Putamen (tissue), 1 donor: ENCODE measurements at places on chromosomes 7 and 10.

DNA sequence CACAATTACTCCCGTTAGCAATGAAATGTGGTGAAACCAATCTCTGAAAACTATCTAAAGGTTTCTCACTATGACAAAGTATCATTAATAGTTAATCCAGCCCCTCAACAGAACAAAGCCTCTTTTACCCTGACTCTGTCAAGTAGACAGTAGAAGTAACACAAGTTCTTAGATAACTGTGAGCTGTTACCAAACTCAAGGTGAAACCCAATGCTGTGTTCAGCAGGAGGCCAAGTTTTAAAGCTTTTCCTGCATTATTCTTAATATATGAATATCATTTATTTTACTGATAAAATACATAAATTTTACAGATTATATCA, 109.1 kb downstream of the SRPK2 start:
- no peak for DNase-seq

GRCh38 chr7:141978351-141978750, 4.8 kb upstream of the TAS2R38 start:
- DNase-seq = no peak

- DNase-seq = no peak
Observed at GRCh38 chr7:152514771-152515105, 78.9 kb upstream of the KMT2C start.

DNA sequence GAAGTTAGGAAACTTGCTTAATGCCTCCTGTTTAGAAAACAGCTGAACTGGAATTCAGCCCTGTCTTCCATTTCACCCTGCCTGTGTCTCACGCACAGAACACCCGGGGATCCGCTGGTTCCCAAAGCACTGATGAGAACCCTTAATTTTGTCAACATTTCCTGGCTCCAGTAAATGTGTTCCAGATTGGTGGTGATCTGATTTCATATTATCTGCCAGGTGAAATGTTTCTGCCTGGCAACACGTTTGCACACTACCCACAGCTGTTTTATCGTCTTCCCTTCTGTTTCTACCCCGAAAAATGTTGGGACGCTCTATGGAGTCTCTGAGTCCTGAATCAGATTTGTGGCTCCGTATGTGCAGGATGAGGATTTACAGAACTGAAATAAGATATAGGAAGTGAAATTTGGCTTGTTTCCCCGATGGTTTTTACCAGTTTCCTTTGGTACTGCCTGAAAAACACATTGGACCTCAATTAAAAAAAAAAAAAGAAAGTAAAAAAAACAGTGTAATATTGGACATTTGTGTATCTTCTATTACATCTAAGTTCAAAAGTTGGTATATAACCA, 29.0 kb downstream of the MRC1 start:
- DNase-seq = peak; percentile 19

- no peak for DNase-seq
Observed at GRCh38 chr10:132466520-132467463, 69.8 kb downstream of the PWWP2B start.

- DNase-seq = peak; percentile 38
Observed at GRCh38 chr7:86942081-86942480, 117.4 kb downstream of the ELAPOR2 start.

- no peak for DNase-seq
Observed at GRCh38 chr10:6037422-6037821, 24.7 kb downstream of the IL2RA start.

- no peak for DNase-seq
Observed at GRCh38 chr10:110365356-110366143, 60.8 kb upstream of the SMNDC1 start.

GRCh38 chr7:17185690-17186070, 112.8 kb upstream of the AHR start:
- DNase-seq = peak; percentile 2

DNA sequence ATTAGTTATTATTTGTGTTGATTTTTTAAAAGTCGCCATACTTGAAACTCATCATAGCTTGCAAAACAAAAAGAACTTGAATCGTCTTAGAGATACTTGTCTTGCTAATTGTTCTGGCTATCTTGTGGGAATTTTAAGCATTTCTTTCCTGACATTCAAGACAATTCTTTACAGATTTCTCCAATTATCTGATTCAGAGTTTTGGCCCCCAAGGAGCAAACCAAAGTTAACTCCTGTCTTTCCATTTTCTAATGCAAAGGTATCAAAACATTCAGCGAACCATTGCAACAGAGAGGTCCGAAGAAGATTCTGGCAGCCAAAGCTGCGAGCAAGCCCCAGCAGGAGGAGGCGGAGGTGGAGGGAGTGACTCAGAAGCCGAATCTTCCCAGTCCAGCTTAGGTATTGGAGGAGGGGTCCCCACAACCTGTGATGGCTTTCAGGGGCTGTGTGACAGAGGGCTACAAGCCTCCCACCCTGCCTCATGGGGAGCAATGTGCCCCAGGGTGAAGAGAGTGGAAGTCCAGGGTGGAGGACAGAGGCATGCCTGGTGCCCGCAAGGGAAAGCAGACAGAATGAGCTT, 119.4 kb upstream of the STK17A start:
- no peak for DNase-seq

- DNase-seq = no peak
Observed at GRCh38 chr10:5325076-5325475, 39.7 kb upstream of the UCN3 start.

GRCh38 chr10:29794776-29795611, 160.2 kb upstream of the SVIL start:
- DNase-seq = no peak

GRCh38 chr7:151310578-151310977, 31.0 kb upstream of the NUB1 start:
- no peak for DNase-seq

- no peak for DNase-seq
Observed at GRCh38 chr7:150420242-150420641, 30.2 kb upstream of the GIMAP8 start.

- no peak for DNase-seq
Observed at GRCh38 chr7:111982133-111982532, 224.1 kb downstream of the DOCK4 start.

DNA sequence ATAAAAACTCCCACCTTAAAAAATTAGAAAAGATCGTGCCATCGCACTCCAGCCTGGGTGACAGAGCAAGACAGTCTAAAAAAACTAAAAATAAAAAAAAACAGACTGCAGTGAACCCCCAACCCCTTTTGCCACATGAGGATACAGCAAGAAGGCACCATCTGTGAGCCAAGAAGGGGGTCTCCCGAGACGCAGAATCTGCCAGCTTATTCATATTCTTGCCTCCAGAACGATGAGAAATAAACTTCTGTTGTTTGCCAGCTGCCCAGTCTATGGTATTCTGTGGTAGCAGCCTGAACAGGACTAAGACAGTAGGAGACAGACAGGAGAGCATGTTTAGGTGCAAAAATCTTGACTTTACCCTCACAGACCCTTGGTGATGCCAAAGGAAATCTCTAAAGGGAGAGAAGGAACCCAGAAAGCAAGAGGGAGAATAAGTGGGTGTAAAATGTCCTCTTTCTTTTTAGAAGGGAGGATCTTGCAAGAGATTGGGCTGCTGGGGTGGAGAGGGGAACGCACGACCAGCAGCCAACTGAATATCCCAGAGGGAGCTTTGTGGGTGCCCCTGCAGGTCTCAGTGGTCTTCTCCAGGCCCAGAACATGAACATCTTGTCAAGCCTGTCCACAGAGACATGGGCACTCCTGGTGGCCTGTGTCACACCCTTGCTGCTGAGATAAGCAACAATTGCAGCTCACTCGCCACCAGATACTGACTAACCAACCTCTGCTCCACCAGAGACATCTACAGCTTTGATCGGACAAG, 400.7 kb upstream of the FOXK1 start:
- no peak for DNase-seq

- DNase-seq = no peak
Observed at GRCh38 chr7:74254858-74255379, 720 bp upstream of the RFC2 start.

DNA sequence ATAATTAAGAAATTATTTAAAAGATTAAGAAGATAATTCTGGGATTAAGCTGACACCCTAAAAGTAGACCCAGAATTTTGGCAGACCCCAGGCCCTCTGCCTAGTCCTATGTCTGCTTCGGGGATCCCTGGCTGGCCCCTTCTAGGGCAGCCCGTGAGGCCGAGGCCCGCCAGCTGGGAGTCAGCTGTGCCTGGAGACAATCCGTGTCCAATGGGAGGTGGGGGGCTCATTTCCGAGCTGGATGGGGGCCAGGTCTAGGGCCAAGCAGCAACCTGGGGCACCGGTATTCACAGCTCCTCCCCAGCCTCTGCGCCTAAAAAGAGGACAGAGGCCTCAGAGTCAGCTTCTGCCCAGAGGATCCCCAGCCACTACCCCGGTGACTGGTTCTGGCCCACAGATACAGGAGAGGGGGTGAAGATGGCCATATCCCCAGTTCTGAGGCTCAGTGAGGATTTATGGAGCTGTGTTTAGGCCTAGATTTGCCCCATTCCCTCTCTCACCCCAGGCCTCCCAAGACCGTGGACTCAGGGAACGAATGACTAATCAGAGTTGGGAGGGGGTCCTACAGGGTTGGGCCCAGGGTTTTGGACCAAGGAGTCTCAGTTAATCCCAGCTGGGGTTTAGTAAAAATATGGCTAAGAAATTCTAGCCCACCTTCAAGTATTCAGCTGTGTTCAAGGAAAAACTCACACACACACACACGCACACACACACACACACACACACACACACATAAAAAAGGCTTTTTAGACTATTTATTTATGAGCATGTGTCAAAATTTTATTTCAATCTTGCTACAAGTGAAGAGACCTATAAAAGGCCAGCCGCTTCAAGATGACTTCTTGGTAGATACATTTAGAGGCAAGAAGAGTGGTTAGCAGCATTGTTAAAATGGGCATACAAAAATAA, 37.4 kb upstream of the LBX1 start:
- DNase-seq = no peak

DNA sequence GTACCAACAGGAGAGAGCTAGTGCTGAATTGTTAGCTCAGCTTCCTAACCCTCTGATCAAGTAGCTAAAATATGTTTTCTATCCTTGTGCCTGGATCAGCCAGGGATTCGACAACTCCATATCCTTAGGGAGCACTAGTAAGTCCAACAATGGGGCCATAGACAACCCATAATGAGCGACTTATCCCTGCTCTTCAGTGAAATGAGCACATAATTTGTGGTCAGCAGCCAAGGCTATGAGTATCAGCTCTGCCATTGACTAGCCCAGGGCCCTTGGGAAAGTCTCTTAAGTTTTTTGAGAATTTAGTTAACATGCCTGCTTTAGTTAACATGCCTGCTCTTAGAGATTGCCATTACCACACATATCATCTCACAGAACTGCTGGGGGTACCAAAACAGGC, 39.3 kb downstream of the COL1A2 start:
- no peak for DNase-seq

DNA sequence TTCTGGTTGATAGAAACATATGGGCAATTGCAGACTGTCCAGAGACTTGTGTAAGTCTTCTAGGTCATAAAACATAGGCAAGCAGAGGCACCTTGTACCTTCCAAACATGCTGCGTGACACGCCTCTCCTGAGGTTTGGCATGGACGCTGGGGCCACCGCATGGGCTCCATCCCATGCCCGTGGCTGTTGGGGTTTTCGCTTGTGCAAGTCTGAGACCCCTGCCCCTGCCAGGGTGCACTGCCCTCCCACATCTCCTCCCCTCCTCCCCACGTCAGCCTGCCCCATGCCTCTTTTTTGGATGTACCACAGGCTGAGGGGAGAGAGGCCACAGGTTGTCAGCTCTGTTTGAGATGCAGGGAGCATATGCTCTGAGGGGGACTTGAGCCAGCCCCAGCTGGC, 19.0 kb downstream of the EIF3B start:
- DNase-seq = no peak

DNA sequence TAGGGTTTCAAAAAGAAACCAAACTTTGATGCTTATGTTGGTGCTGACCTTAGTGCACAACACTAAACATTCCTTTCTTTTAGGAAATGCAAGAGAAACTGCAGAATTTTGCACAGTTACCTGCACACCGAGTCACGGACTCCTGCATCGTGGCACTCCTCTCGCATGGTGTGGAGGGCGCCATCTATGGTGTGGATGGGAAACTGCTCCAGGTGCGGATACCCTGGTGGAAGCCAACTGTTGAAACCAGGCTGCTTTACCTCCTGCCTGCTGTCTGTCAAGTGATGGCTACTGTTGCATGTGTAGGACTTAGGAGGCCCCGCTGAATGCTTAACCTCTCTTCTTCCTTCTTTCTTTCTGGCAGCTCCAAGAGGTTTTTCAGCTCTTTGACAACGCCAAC, 11.7 kb downstream of the CASP2 start:
- no peak for DNase-seq

DNA sequence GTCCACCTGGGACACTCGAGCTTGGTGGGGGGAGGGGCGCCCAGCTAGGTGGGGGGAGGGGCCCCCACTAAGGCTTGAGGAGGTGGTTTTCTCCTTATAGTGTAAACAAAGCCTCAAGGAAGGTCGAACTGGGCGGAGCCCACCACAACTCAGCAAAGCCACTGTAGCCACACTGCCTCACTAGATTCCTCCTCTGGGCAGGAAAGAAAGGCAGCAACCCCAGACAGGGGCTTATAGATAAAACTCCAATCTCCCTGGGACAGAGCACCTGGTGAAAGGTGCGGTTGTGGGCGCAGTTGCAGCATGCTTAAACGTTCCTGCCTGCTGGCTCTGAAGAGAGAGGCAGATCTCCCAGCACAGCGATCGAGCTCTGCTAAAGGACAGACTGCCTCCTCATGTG, 133.1 kb downstream of the SNX13 start:
- no peak for DNase-seq

DNA sequence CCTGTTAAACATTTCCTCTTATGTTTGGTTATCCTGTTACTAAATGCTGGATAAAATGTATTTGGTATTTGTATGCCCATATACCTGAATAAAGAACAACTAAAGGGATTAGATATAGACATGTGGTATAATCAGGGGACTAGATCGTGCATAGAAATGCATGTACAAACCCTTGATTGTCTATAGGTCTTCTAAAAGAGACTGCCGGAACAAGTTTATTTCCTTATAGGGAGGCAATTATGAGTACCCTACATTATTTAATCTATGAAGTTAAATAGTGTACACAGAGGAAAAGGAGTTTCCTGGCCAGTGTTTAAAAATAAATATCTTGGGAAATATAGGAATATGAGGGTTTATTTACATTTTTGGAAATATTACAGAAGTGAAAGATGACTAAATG, 44.6 kb downstream of the CCSER2 start:
- no peak for DNase-seq

DNA sequence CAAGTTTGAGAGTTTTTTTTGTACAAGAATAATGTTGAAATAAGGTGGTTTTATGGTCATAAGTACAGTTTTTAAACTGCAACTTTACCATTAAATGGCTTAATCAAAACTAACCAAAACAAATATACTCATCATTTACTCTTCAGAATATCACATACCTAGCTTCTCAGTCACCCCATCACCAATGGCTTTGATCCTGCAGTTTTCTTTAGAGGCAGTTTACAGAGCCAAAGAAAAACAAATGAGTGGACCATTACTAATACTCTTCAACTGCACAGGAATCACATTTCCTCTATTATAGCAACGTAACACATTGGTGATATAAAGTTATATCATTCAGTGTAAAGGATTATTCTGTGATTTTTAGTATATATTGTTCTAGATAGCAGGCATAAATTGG, 576.1 kb upstream of the LRRTM3 start:
- no peak for DNase-seq

- no peak for DNase-seq
Observed at GRCh38 chr7:31019509-31019908, 32.6 kb upstream of the ADCYAP1R1 start.
